ENCODE measurements at places on chromosomes 7 and 10. TPM values are rescaled to one million over a fixed set of nuclear protein-coding genes. Genes with fewer than 3 reads are reported as not detected.

DNA sequence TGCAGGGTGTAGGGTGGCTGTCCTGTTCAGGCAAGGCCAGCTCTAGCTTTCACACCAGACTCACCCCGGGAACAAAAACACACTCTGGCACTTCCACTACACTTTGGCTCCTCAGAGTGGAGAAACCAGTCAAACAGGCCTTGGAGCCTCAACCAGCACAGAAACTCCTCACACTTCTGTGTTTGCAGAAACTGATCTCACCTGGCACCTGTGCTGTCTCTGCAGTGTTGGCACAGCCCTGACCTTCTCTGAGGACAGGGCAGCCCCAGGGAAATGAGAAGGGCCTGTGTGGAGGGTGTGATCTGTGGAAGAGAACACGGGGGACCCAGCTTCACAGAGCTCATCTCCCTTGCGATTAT, 4.1 kb upstream of the CALML5 start:
- DNase-seq: no peak

DNA sequence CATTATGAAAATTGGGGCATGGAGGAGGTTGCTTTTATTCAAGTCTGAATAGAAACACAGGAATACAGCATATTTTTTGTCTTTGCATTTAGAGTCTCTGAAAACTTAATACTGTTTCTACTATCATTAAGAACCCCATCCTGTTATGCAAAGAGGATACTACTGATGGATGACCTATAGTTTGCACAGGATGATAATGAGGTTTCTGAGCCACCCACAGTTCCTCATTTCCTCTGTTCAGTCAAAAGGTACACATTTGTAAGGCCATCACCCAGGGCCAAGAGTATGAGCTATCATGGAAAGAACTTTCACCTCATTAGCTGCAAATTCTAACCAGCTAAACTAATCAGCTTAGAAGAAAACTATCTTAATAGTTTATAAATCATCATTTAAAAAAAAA, 213.0 kb upstream of the CHRM2 start:
- DNase-seq: no peak

Gene SFTPA2
- polyA plus RNA-seq: not detected

DNA sequence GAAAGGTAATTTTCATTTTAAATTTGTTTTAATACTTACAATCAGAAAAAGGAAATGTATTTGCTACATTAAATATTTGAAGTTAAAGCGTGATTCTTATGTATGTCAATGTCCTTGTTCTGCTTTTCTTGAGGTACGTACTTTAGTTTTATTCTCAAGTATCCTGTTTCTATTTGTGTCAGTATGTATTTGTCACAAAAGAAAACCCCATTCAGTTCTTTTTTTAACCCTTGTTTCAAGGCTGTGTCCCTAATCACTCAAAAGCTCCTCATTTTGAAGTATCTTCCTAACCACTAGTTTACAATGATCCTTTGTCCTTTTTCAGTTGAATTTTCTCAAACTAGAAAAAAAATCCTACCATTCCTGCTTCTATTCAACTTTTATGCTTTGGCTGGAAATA, 25.2 kb downstream of the NHLRC2 start:
- DNase-seq: peak; percentile 48

DNA sequence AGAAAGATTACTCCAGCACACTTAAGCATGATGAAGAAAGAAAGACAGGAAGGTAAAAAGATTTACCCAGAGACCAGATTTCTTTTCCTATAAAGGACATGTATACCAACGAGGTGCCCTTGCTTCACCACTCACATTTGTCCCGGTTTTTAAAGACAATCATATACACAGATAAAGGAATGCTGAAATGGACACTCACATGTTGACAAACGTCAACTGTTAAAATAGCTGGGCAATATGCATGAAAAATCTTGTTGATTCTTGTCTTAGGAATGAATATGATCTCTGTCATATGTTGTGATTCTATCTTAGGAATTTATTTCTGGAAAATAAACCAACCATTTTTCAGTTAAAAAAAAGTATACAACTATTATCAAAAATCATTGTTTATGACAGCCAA, 158.2 kb downstream of the SRPK2 start:
- DNase-seq: no peak
